Heart right ventricle (tissue), 16 donors: ENCODE measurements at places on chromosomes 12 and 14. TPM values are rescaled to one million over a fixed set of nuclear protein-coding genes. Genes with fewer than 3 reads are reported as not detected.

DNA sequence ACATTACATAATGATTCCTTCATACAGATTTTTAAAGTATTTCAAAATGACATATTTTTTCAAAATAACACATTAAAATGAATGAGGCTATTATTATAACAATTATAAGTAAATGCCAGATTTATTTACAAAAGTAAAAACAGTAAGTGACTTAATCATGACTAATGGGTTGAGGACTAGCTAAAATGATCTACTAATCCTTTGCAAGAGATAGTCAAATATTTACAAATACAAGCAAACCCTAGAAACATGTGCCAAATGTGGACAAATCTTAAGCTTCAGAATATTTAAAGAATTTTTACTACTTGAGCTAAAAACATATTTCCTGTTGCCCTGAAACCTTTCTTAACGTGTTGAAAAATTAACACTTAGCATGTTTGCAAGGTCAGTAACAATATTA lies 74.8 kb downstream of the KIF21A start:
- no peak for DNase-seq

The CCDC85C gene
- total RNA-seq: 32.0 TPM

The HNRNPA1 gene
- 506 TPM for total RNA-seq

- no peak for DNase-seq
Measured at GRCh38 chr14:102094101-102094500, 7.3 kb upstream of the HSP90AA1 start.

GRCh38 chr12:47818467-47819137 lies 1.1 kb downstream of the HDAC7 start:
- no peak for DNase-seq

GRCh38 chr14:73125746-73126145 lies 10.6 kb upstream of the PSEN1 start:
- no peak for DNase-seq

- DNase-seq: no peak
Measured at GRCh38 chr14:60175255-60175902, 10.2 kb upstream of the DHRS7 start.

The SERPINA9 gene
- total RNA-seq: not detected

- no peak for DNase-seq
Measured at GRCh38 chr14:76993752-76994151, 34.8 kb downstream of the IRF2BPL start.

The CCDC175 gene
- total RNA-seq: not detected

- DNase-seq: no peak
Measured at GRCh38 chr14:66268802-66269334, 217.3 kb upstream of the CCDC196 start.

- no peak for DNase-seq
Measured at GRCh38 chr14:64692189-64692985, 11.8 kb upstream of the PLEKHG3 start.

GRCh38 chr14:79442786-79443185 lies 768.5 kb downstream of the DIO2 start:
- no peak for DNase-seq

The PLA2G1B gene
- total RNA-seq: not detected

The RND1 gene
- 0.21 TPM for total RNA-seq

- no peak for DNase-seq
Measured at GRCh38 chr14:34270361-34270760, 191.7 kb downstream of the SPTSSA start.

- DNase-seq: no peak
Measured at GRCh38 chr12:31005944-31006361, 67.7 kb upstream of the DDX11 start.

GRCh38 chr14:77181603-77182437 lies at the start of gene TMEM63C:
Gene TMEM63C, plus strand, starts transcription at chr14:77181798. Its CDS starts 37,016 bp downstream, at chr14:77218814.
- DNase-seq: no peak

The KITLG gene
- total RNA-seq: 8.1 TPM

The SLC25A47 gene
- not detected for total RNA-seq

DNA sequence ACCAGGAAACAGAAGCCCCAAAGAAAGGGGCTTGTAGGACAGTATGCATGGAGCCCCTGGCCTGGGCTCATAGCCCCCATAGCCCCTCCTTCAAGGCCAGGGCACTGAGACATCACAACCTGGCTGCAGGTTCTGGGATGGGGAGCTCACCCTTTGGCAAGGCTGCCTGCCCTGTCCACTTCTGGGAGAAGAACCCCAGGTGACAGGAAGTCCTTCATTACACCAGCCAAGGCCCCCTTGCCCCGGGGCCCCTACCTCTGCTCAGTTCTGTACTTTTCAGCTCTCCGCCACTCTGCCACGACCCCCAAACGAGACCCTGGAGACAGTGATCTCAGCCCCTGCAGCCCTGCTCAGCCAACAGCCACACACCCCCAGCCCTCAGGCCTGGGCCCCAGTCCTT lies 223.2 kb upstream of the RTL1 start:
- DNase-seq: no peak

- peak; percentile 61 for DNase-seq
Measured at GRCh38 chr12:110582276-110583136, 612 bp downstream of the PPTC7 start.

GRCh38 chr12:128682548-128683275 lies 141.0 kb downstream of the SLC15A4 start:
- DNase-seq: no peak

DNA sequence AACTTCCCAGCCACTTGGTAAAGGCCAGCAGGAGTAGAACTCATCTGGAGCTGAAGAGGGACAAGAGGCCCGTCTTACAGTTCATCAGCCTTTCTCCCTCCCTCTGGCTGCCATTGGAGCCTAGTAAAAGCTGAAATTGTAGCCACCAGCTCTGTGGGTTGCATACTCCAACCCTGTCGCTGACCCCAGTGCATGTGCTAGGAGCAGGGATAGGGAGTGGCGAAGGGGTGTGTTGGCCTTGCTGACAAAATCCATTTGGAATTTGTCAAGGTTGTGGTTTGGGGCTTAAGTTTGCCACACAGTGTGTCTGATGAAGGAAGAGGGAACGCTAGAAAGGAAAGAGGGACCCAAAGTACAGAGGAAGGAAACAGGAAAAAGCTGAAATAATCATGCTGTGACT lies 4.0 kb upstream of the ARF3 start:
- DNase-seq: no peak

The ETFBKMT gene
- total RNA-seq: 7.5 TPM

GRCh38 chr14:95389471-95390011 lies 69.8 kb upstream of the CLMN start:
- peak; percentile 93 for DNase-seq

- DNase-seq: no peak
Measured at GRCh38 chr14:88322504-88323085, 474 bp downstream of the KCNK10 start.

DNA sequence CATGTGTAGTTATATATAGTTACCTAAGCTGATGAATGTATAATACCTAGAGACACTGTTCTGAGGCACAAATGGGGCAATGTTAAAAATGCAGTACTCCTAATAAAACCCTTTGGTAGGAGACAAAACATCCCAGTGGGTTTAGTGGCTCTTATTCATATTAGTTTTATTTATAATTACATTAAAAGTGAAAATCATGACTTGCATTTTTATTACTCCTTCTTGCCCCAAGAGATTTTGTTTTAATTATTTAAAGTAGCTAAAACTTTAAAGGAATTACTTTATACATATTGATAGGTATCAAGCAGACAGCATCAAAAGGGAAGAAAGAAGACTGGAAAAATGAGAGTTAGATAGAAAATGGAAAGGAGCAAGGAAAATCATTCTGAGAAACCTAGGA lies 688.6 kb downstream of the GALC start:
- no peak for DNase-seq

The GPR135 gene
- total RNA-seq: 2.3 TPM

The SIRT4 gene
- total RNA-seq: 4.8 TPM

DNA sequence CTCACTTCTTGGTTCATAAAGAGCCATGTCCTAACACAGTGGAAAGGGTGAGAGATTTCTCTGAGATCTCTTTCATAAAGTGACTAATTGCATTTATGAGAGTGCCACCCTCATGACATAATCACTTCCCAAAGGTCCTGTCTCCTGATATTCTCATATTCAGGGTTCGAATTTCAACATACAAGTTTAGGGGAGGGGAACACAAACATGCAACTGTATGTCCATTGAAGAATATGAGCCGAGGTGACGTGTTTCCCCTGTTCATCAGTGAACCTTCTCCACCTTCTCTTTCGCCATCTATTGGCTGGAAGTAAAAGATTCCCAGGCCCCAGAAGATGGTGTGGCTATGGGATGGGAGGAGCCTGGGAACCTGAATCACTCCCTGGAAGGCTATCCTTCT lies 354.2 kb upstream of the ATP2B1 start:
- no peak for DNase-seq
